ENCODE measurements at places on chromosomes 11 and 22.
A peak's percentile ranks its signal among the peaks of the same experiment; 100 is the strongest.

GRCh38 chr11:43908683-43909082 is 28.1 kb downstream of the ALKBH3 start:
- DNase-seq: no peak

DNA sequence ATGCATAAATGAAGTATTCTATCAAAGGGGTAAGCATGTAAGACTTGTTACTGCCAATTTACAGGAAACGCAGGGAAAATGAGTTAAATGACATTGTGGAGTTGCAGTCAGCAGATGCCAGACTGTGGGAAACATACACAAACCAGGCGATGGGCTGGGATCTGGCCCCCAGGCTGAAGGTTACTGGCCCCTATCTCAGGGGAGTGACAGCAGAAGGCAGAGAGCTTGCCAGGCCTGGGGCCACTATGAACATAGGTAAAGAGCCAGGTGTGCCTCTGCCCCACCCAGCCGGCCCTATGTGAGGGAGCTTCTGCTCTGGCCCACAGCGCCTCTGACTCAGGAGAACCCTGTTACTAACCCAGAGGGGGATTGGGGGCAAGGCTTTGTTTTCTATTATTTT is 26.1 kb upstream of the SLC25A1 start:
- DNase-seq: no peak

GRCh38 chr22:37659066-37659896 is 758 bp downstream of the PDXP start:
- DNase-seq: no peak

DNA sequence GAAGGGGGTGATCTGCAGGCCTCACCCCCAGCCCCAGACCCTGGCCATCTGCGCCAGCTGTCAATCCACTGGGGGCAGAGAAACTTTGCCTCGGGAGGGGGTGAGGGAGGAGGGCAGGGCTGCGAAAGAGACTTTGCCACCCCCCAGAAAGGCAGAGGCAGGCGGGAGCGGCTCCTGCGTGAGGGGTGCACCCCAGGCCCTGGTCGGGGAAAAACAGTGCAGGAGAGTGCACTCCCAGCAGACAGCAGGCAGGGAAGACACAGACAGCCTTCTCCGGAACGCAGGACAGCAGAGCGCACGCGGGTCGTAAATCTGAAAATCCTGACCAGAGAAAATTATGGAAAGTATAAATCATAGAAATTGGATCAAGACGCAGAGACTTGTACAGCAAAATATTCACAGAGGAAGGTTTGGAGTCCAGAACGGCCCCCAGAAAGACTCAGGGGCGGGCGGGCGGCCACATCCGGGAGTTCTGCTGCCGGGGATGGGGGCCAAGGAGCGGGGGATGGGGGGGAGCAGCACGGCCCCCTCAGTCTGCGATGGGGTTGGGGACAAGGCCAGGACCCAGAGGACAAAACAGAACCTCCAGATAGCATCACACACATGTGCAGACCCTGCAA is 8.0 kb upstream of the MRPL23 start:
- no peak for DNase-seq

- DNase-seq: peak; percentile 42
Measured at GRCh38 chr22:35454416-35455054, 54.6 kb downstream of the MCM5 start.

- DNase-seq: peak; percentile 90
Measured at GRCh38 chr11:77637345-77638165, at the start of gene CLNS1A. Gene CLNS1A, minus strand, starts transcription at chr11:77637794. Its CDS starts 80 bp downstream, at chr11:77637714.

DNA sequence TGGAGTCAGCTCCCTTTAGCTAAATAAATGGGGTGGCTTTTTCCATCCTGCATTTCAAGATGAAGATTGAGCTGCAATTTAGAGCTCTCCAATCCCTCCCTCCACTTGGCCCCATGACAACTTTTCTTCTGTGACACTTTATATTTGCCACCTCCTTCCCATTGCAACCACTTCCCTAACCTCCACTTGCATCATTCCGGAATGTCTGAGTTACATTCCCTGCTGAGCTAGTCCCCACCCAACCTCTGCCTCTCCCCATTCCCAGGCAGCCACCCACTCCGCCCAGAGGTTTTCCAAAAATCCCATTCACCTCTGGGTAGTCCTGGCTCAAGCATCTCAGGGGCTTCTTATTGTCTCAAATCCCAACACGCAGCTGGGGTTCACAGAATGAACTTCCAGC is 24.7 kb downstream of the PC start:
- no peak for DNase-seq

GRCh38 chr11:69174841-69175240 is 19.1 kb downstream of the SMIM38 start:
- no peak for DNase-seq

DNA sequence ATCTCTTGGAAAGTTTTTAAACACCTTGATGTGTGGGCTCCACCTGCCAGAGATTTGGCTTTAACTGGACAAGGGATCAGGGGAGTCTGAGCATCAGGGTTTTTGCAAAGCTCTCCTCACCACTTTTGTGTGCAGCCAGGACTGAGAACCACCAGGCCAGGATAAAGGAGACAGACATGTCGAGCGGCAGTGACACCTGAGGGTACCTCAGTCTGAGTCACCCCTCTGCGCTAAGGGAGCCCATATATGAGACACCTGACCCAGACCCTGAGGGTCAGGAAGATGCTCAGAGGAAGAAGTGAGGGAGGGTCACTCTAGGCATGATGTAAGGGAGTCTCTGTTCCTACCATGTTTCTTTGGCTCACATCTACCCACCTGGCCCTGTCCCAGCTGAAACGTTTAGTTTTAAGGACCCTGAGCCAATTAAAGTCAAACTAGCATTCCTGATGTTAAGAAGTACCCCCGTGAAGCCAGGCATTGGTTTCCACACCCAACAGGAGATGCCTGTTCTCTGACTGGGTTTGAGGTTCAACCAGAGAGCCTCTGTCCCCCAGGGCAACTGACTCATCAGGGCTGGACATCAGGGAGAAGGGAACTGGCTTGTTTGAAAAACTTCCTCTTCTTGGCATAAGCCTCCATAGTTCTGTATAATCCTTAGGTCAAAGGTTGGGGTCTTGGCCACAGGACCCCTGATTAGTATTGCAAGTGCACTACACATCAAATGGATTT is 72.4 kb upstream of the BIRC3 start:
- no peak for DNase-seq

DNA sequence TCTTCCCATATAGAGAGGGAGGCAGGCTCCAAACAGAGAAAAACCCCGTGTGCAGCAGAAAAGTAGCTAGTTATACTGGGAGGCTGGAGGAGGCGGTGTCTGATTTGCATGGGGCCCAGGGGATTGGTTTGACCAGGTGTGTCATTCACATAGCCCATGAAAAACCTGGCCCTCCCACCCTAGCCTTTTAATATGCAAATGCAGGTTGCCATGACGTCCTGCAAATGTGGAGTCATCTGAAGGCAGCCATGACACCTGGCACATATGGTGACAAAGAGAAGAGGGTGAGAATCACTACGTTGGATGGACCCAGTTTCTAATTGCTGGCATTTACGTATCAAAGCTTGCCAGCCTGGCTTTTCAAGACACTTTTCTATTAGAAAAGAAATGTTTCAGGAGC is 57.8 kb downstream of the FAM181B start:
- DNase-seq: no peak

Measured in dermis blood vessel endothelial cell (primary cell).